H54 (cell line): ENCODE measurements at places on chromosomes 6 and 20.

- DNase-seq = no peak
These were observed 13.2 kb downstream of the STX7 start for GRCh38 chr6:132499757-132500156.

DNA sequence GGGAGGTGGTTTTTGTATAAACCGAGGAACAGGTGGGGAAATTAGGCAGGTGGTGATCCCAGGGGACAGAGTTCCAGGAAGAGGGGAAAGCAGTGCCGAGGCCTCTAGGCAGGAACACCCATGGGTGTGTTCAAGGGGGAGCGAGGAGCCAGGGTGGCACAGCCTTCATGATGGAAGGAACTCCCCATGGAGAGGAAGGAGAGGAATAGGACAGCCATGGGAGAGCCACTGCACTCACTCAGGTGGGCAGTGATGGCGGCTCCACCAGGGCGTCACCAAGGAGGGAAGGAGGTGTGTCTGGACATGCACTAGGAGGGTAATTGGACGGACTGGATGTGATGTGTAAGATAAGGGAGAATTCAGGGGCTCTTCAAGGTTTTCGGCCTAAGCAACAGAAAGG, 98.2 kb downstream of the THBS2 start:
- DNase-seq = no peak

DNA sequence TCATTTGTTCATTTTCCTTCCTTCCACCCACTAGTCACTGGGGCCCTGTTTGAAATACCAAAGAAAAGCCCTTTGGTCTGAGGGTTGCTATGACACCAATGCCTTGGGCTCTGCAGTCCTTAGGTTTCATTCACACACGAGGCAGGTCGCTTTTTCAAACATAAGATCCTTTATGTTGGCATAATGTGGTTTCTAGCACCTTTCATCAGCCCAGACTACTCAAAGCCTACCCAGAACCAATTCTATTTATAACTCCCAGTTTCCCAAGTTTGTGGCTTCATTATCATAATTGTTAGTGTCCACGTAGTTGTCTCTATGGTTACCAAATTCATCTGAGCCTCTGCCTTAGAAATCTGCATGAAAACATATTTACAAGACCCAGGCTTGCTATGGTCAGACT, 6.6 kb upstream of the TP53RK start:
- no peak for DNase-seq

DNA sequence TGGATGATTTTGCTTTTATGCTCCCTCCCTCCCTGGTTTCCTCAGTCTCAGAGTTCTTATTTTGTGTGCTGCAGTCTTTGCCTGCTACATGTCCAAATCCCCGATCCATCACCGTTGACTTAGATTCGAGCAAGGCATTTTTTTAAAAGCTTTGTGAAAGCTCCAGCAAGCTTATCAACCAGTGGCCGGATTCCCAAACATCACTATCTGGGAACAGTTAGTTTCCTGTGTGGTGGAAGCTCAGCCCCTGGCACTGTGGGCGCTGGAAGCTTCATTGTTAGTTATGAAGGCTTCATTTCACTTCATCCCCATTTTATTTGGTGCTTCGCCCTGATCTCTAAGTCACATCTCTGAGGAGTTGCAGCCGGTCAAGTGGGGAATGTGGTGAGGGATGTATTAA, 44.7 kb downstream of the DEK start:
- DNase-seq = no peak

DNA sequence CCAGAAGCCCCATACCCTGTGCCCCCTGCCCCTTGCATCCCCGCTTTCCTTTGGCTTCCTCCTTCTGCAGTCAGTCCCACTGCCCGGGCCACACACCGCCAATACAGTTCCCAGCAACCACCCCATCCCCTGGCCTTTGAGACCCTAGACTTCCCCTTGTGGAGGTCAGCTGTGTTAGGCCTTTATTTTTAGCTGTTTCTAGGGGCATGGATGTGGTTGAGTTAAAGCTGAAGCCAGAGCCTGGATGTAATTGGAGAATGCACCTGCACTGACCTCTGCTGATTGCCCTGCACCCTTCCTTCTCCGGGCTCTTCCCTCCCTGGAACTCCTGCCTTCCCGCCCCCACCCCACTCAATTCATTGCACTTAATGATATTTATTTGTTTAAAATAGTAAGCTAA, 33.9 kb downstream of the LYRM2 start:
- no peak for DNase-seq
